ENCODE measurements at places on chromosomes 12 and 14. TPM values are rescaled to one million over a fixed set of nuclear protein-coding genes. Genes with fewer than 3 reads are reported as not detected.

GRCh38 chr12:88633312-88633711, 53.0 kb upstream of the KITLG start:
- no peak for DNase-seq

- no peak for DNase-seq
Observed at GRCh38 chr14:75350505-75351060, 72.0 kb downstream of the FOS start.

DNA sequence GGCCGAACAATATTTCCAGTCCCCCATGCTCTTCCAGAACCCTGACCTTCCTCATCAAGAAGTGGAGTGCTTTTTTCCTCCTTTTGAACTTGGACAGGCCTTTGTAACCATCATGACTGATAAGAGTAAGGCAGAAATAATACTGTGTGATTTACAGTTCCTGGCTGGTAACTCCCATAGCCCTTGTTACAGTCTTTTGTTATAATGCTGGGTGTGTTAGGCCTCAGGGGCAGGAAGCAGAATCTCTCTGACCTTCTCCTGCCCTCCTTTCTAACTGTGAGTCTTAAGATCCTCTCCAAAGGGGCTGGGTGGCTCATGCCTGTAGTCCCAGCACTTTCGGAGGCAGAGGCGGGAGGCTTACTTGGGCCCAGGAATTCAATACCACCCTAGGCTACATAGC, 59.5 kb downstream of the BCAT1 start:
- no peak for DNase-seq

DNA sequence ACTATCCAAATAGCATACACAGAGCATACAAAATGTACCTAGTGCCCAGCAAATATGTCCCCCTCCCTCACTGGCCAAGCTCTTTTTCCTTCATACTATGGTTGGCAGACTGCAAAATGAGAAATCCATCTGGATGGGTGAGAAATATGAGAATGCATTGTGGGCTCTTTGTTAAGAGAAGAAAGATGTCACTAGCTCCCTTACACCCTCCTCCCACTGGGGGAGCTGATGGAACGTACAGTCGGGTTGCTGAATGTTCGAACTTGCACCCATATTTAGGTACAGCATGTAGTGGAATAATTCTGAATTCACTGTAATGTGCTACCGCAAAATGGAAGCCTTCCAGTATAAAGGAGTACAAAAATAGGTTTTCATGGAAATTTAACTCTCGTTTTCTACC, 377.4 kb downstream of the GRIN2B start:
- DNase-seq, result no peak

Gene PAN2
- 5.1 TPM for total RNA-seq

Gene CSAD
- 0.89 TPM for total RNA-seq
